ENCODE measurements at places on chromosomes 7 and 10. TPM values are rescaled to one million over a fixed set of nuclear protein-coding genes. Genes with fewer than 3 reads are reported as not detected.

The RASSF4 gene
- 2.7 TPM for total RNA-seq

The CRTAC1 gene
- total RNA-seq: not detected

The STOX1 gene
- total RNA-seq: 0.23 TPM

The FZD1 gene
- total RNA-seq: 0.13 TPM

The WAPL gene
- 46.5 TPM for total RNA-seq

The HKDC1 gene
- total RNA-seq: 2.7 TPM

The KCP gene
- total RNA-seq: 0.33 TPM

The TMEM168 gene
- total RNA-seq: 16.0 TPM

The BRAT1 gene
- total RNA-seq: 43.7 TPM

The ZPBP gene
- total RNA-seq: not detected

The FKBP6 gene
- total RNA-seq: not detected

The PDLIM1 gene
- 5.3 TPM for total RNA-seq

The STEAP1B gene
- 0.30 TPM for total RNA-seq

The DRGX gene
- not detected for total RNA-seq

The TMEM178B gene
- 0.18 TPM for total RNA-seq

The POP7 gene
- total RNA-seq: 9.4 TPM

The SERPINE1 gene
- 0.79 TPM for total RNA-seq

The HABP2 gene
- total RNA-seq: not detected

The ASAH2 gene
- 3.7 TPM for total RNA-seq

The PSMC2 gene
- 66.0 TPM for total RNA-seq

The RARRES2 gene
- not detected for total RNA-seq

The PIK3CG gene
- 28.4 TPM for total RNA-seq
